ENCODE measurements at places on chromosomes 7 and 10.

DNA sequence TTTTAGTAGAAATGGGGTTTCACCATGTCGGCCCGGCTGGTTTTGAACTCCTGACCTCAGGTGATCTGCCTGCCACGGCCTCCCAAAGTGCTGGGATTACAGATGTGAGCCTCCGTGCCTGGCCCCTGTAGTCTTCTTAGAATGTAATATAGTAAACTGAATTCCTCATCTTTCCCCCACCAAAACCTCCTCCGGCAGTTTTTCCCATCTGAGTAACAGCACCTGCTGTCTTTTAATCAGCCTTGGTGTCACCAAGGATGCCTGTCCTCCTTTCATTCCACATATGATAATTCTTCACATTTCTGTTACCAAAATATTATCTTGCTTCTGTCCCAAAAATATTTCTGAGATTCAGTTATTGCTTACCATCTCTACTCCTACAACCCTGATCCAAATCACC is 80.2 kb downstream of the ZEB1 start:
- DNase-seq, result no peak

- no peak for DNase-seq
These were observed 76.2 kb upstream of the APBB1IP start for GRCh38 chr10:26361971-26362370.

DNA sequence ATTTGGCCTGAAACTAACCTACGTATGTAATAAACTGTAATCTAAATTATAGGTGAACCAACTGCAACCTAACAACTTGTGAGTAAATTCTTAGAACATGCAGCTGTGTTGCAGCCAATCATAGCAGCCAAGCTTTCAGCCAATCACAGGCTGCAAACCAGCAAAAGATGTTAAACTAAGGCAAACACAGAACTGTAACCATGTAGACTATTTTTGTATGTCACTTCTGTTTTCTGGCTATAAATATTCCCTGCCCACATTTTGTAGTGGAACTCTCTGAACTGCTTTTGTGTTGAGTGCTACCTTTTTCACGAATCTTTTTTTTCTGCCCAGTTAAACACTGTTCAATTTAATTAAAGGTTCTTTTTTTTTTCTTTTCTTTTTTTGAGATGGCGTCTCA is 28.2 kb upstream of the ZPBP start:
- no peak for DNase-seq

DNA sequence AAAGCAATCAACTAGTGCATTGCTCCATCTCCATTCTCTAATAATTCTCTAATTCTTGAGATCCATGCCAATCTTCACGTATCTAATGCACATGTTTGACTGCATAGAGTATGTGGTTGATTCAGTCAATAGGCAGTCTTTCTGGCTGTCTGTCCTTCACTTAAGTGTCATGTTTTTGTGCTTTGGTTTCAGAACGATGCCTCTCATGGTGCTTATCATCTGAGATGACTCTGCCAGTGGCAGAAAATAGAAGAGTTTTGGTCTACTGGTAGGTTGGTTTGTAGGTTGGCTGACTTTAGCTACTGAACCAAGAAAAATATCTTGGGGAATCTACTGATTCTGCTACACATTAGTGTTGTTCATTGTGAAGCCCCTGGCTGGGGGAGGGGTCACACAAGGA is 364.2 kb downstream of the SFMBT2 start:
- no peak for DNase-seq

DNA sequence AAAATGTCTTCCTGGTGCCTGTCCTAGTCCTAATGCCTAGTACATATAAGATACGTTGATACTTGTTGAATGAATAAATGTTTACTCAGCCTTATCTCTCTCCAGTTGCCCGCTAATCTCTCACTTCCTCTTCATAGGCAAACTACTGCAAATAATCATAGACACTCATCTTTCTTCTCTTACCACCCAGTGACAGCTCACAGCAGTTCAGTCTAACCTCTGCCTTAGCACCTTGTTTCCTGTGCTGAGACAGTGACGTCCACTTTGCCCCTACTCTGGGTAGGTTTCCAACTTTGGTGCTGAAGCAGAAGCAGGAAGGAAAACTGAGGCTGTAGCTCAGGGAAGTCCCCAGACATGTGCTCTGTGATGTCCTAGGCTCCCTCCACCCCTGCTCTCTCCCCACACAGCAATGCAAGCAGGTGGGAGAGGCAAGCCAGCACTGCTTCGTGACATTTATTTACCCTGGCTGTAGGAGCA is 45.5 kb upstream of the RHOBTB1 start:
- DNase-seq, result no peak

DNA sequence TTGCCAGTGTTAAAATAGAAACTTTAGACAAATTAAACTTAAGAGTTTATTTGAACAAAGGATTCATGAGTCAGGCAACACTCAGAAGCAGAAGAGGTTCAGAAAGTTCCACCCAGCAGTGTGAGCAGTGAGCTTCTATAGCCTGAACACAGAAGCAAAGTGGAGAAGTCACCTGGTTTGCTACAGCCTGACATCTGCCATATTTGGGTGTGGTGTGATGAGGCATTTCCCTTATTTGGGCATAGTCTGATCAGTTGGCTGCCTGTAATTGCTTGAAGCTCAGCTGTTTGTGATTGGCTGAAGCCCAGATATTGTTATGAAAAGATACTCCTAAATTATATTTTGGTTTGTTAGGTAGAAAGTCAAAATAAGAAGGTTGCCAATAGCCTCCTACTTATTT is 39.1 kb downstream of the VWC2 start:
- no peak for DNase-seq

DNA sequence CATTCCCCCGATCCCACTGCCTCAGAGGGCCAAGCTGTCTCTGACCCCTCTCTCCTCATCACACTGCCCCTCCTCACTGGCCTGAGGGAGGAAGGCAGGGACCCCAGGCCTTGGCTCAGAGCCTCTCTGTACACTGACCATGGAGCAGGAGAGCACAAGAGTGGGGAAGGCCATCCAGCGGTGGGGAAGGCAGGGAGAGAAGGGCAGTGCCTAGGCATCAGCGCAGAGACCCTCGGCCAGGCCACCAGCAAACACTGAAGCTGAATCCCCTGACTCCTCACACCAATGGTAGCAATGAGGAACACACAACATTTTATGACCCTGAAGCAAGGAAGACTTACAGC is 14.8 kb downstream of the OGDHL start:
- no peak for DNase-seq

DNA sequence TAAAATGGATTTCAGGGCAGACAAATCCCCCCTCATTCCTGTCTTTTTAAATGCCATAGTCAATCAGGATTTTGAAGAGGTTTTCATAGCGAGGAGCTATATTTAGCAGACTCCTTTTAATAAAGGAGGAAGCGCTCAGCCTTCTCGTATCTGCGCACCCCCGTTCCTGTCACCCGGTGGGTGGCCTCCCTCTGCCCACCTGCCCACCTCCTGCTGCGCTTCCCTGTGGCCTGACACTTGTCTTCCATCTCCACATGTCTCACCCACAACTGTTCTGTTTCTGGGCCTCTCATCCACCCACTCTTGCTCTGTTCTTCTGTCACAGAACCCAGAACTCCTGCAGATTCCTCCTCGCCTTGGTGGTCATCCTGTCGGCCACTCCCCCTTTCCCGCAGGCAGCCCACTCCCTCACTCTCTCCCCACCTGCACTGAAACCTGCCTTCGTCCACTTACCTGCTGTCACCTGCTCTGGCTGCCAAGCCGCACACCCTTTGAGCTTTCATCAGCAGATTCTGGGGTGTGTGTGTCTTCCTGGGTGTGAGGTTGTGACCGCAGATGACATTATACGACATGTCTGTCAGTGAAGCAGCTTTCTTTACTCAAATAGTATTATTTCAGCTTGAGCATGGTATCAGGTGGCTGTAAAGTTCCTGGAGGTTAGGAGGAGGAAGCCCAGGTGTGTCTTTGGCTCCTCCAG is 163.5 kb upstream of the AGK start:
- no peak for DNase-seq

GRCh38 chr10:34995925-34996324 is 94.2 kb downstream of the CUL2 start:
- DNase-seq, result no peak

GRCh38 chr10:48511875-48512231 is 93.0 kb downstream of the ARHGAP22 start:
- DNase-seq, result no peak

DNA sequence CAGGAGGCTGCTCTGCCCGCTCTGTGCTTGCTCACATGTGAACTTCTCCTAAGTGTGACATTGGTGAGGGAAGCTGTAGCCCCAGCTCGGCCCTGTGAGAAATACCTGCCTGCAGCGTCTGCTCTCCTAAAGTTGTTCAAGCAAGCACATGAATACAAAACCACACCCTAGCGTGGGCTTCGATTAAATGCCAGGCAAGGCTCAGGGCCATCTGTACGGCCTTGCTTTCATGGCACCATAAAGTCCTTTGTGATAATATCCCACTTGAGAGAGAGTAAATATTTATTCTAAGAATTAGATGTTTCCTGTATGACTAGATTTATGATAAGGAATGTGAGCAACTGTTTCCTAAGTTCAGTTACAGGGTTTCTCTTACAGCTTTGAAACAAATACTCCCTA is 262.8 kb upstream of the KLF14 start:
- DNase-seq, result no peak

- DNase-seq, result no peak
These were observed 26.2 kb downstream of the VSIR start for GRCh38 chr10:71747039-71747531.

DNA sequence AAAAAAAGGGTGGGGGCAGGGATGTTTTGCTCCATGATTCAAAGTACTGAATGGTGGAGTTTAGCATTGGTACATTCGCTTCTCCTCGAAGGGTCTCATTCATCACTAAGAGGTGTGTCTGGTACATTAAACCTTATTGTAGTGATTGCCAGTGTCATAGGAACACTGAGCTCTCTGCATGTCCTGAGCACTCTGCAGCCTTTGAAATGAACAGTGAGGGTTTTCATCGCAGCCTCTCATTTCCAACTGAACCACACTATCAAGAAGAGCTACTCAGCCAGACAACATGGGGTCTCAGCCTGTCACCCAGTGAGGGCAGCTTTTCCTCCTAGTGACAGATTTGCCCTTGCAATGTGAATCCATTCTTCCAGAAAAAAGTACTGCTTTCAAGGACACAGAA is 7.6 kb upstream of the DEPP1 start:
- no peak for DNase-seq

DNA sequence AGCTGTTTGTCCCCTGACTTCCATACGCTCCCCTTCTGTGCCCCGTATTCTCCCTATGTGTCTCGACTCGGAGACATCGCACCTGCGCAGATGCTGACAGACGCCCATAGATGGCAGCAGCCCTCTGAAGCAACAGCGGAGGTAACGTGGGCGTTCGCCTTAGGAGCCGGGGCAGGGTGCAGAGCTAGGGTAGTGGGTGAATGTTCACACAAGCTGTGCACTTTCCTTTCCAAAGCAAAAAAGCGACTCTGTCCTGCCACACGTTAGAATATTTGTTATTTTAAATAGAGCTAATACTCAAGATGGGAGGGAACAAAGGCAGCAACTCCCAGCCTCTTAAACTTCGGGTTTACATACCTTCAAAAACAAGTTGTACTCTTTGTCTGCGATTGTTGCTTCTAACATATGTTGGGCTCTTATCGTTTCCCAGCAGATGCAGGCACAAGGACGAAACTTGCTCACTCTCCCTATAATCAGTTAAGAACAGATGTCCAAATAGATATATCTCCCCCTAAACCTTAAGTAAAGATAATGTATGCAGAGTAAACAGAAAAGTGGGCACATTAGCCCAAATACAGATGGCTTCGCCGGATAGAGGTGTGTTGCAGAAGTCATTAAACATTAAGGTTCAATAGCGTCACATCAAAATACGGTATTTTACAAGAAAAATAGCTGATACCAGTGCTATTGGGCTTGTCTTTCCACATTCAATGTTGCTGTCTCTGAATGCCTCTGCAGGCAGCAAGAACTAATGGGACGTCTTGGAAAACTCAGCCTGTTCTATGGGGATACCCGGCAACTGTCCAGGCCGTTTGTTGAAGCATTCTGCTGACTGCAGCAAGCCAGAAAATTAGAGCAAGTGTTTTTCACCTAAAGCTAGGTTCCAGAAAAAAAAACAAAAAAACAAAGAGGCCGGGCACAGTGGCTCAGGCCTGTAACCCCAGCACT is 340.3 kb upstream of the PRKCQ start:
- peak; percentile 55 for DNase-seq

GRCh38 chr10:80720549-80720948 is 182.8 kb downstream of the SH2D4B start:
- no peak for DNase-seq

- DNase-seq, result no peak
These were observed 441.3 kb upstream of the MKI67 start for GRCh38 chr10:128567551-128567950.

Data from activated T-helper 1 cell treated with Interleukin-2 at 50 U/mL for 16 hours (primary cell).